ENCODE measurements at places on chromosomes 12 and 14. TPM values are rescaled to one million over a fixed set of nuclear protein-coding genes. Genes with fewer than 3 reads are reported as not detected.

The CPSF6 gene
- total RNA-seq = 113 TPM

The MAP1LC3B2 gene
- 0.62 TPM for total RNA-seq

The TAS2R43 gene
- total RNA-seq = 13.6 TPM

The CCDC197 gene
- total RNA-seq = not detected

The KRT73 gene
- not detected for total RNA-seq
